A549 treated with RU486 at 1 μM for 4 hours (cell line): ENCODE measurements at places on chromosomes 16 and 17. TPM values are rescaled to one million over a fixed set of nuclear protein-coding genes. Genes with fewer than 3 reads are reported as not detected.

The MEOX1 gene
- total RNA-seq = not detected in 5 replicates

The RPRML gene
- 0.48 to 0.84 TPM (median 0.67 TPM) in 5 replicates for total RNA-seq

The IGF2BP1 gene
- total RNA-seq = 52.3 to 95.3 TPM (median 84.2 TPM) in 5 replicates

The CEMP1 gene
- total RNA-seq = not detected in 5 replicates

The WNT9B gene
- total RNA-seq = not detected in 5 replicates

The NOL3 gene
- 42.7 to 56.6 TPM (median 54.5 TPM) in 5 replicates for total RNA-seq

The SEC14L5 gene
- 0.05 to 0.09 TPM (median 0.06 TPM) in 4 of 5 replicates, not detected in the other for total RNA-seq

The MGAT5B gene
- total RNA-seq = 16.0 to 25.5 TPM (median 22.3 TPM) in 5 replicates

The OTOP2 gene
- 0.07 to 0.11 TPM in 2 of 5 replicates, not detected in the others for total RNA-seq

The YBX2 gene
- 0.32 to 0.80 TPM (median 0.41 TPM) in 5 replicates for total RNA-seq

The HIGD1B gene
- not detected in 5 replicates for total RNA-seq

The SMIM36 gene
- total RNA-seq = not detected in 5 replicates

The TMEM204 gene
- total RNA-seq = not detected in 5 replicates

The ERCC4 gene
- total RNA-seq = 3.4 to 8.7 TPM (median 6.5 TPM) in 5 replicates

The HCRT gene
- 0.34 TPM in 1 of 5 replicates, not detected in the others for total RNA-seq

The ZNF624 gene
- total RNA-seq = 2.0 to 3.2 TPM (median 2.1 TPM) in 5 replicates

The ETV4 gene
- 45.4 to 54.0 TPM (median 52.5 TPM) in 5 replicates for total RNA-seq
